ENCODE measurements at places on chromosomes 3 and 15.

DNA sequence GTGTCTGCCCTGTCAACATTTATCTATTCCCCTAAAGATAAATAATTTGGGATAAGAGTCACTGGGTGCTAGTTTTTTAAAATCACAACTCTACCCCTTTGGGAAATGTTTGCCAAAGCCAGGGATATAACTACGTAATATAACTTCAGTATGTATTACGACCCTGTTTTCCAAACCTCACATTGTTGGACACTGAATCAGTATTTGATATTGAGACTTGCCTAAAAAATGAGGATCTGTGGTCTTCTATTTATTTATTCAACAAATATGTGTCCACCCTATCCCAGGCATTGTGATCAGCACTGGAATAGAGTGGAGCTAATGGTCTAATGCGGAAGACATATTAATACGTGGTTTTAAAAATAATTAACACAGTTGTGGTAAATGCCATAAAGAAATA lies 4.5 kb upstream of the MGA start:
- DNase-seq, result no peak

- DNase-seq, result no peak
These were observed 231.0 kb upstream of the RASGRP1 start for GRCh38 chr15:38795471-38796245.

GRCh38 chr15:100768501-100768931 lies 111.1 kb upstream of the ALDH1A3 start:
- DNase-seq, result no peak

- DNase-seq, result no peak
These were observed 19.0 kb downstream of the SYNM start for GRCh38 chr15:99123713-99124451.

DNA sequence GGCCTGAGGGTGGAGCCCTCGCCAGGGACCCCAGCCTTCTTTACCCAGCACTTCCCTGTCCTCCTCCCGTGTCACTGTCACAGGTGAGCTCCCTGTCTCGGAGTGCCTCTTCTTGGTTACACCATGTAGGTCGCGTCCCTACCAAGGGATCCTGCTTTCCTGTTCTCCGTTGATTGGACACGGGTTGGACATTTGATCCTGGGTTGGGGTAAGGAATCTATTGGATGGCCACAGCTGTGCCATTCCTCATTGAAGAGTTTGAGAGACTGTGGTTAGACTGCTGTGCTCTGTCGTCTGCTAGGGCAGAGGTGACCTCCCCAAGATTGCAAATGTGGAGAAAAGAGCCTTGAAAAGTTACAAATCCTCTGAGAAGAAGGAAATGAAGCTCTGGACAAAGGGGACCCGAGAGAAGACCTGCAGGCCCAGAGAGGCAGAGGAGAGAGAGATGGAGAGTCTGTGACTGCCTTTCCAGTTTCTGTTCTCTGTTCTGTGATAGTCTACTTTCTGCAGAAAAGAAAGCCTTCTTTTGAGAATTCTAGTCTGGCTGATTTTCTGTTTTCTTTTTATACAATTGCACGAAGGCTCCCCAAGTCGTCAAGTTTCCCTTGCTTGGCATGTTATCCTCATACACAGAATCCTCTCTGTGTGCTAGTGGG lies 325.7 kb upstream of the RGMA start:
- DNase-seq, result no peak

GRCh38 chr3:63240381-63240902 lies 37.7 kb upstream of the SYNPR start:
- DNase-seq, result no peak

- no peak for DNase-seq
These were observed 350.5 kb upstream of the ICE2 start for GRCh38 chr15:60829416-60829815.

- DNase-seq, result no peak
These were observed 218.1 kb downstream of the EPHB1 start for GRCh38 chr3:135013206-135013605.

DNA sequence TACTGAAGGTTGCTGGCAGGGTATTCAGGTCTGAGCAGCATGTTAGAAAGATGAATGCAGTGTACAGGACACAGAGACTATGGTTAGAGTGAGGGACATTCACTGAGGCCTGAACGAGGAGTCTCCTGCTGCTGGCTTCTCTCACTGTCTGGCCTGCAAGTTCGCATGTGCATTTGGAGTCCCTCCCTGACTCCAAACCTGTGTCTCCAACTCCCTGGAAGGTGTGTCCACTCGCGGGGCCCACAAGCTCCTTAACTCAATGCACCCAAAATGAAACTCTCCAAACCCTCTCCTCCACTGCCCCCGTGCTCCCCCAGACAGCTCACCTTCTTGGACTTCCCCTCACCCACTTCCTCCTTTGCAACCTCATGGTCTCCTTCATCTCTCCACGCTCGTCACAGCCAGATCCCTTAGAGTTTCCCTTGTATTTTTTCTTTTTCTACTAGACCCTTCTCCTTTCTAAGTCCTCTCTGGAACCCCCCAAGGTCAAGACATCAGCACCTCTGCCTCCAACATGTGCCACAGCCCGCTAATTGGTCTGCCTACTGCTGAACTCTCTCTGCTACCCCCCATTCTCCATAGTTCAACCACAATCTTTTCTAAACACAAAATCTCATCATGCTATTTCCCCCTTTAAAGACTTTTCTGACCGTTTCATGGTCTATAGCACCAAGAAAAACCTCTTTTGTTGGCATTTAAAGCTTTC lies 58.3 kb downstream of the HES1 start:
- no peak for DNase-seq
